ENCODE measurements at places on chromosomes 2 and 18.

DNA sequence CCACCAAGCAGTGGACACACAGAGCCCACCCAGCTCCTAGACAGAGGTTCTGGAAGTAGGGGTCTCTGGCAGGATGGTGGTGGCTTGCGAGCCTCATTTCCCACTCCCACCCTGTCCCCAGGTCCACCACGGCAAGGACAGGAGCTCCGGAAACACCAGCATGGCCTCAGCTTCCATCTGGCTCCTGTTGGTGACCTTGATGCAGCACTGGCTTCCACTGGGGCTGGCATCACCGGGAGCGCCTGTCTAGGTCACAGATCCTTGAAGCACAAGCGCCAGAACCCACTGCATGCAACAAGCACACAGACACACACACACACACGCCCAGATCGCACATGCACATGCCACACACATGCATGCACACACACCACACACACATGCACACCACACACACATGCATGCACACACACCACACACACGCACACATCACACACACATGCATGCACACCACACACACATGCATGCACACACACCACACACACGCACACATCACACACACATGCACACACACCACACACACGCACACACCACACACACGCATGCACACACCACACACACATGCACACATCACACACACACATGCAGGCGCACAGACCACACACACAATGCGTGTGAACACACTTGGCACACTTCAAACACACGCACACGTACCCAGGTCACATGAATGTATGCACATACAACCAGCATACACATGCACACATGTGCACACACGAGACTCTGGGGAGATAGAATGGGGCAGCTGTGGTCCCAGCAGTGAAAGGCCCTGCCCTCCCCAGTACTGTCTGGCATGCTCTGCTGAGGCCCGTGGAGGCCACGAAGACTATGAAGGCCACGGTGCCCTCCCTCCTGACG, 63.7 kb downstream of the TWIST2 start:
- H3K4me3 ChIP-seq, result no peak overlapping the region
- no peaks in the 10 kb centered on the region for H3K36me3 ChIP-seq
- H3K4me1 ChIP-seq, result no peaks in the 10 kb centered on the region
- no peak overlapping the region for H3K27ac ChIP-seq

DNA sequence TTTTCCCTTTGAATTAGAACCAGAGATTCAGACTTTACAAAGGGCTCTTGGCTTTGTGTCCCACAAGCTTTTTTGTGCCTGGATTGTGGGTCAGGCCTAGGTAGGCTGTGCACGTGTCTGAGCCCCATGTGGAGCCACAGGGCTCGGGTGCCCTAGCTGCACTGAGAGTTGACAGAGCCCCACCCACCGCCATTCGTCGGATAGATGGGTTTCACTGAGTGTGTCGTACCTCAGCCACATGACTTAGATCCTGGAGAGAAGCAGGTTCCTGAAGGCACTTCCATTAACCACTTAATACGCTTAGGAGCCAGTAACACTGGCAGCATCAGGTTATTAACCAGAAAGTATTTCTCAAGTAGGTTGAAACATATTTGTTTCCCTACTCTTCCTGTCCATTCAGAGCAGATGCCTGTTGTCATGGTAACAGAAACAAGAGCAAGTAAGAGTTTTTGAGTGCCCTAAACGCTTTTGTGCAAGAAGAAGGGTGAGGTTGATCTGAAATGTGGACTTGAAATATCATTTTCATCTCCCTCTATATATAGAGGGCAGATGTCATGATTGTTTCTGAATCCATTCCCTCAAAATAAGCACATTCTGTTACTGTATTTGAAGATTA, 30.0 kb downstream of the ADCYAP1 start:
- no peak for DNase-seq
- no peaks in the 10 kb centered on the region for H3K4me1 ChIP-seq
- no peak overlapping the region for H3K4me3 ChIP-seq
- no peak overlapping the region for H3K27ac ChIP-seq

DNA sequence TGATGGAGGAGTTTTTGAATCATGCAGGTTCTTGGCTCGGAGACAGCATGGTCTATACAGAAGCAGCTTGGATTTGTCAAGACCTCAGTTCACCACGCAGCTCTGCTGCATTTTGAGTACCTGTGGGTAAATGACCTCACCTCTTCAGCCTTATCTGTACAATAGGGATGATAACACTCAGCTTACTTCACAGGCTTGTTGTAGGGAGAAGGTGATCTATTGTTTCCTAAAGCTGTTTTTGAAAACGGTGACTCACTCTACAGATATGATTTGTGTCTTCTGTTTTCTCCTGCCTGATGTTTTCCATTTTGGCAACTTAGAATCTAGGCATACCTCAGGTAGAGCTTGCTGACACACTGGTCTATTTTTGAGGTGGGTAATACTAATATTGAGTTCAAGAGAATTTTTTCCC, 80.3 kb downstream of the FMNL2 start:
- H3K27me3 ChIP-seq, result no peaks in the 10 kb centered on the region
- DNase-seq, result no peak
- H3K27ac ChIP-seq, result no peak overlapping the region
- peaks cover 2% of the 10 kb centered on the region for H3K4me1 ChIP-seq
- H3K36me3 ChIP-seq, result no peaks in the 10 kb centered on the region

DNA sequence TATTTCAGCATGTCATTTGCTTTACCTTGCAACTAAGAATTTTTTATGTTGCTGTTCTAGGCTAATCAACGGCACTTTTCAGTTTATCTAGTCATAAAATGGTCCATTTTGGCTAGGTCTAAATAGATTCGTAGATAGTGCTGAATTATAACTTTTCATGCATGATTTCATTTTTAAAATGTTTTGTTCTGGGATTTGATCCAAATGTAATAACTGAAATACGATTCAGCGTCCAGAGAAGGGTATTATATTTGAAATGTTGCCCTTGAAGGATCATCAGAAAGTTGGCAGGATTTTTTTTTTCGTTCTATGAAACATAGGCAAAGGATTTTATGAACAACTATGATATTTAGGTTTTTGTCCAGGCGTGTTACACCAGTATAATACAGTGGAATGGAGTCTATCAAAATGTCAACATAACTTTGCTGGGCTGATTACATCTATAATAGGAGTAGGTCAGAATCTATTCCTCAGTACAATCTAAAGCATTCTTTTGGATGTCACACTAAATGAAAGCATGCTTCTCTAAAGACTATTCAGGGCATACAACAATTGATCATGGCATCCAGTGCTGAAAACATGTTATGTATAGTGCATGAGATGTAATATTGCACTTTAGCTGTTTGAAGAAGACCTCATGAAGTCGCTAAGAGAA, 24.8 kb downstream of the TTC27 start:
- H3K36me3 ChIP-seq, result no peaks in the 10 kb centered on the region
- no peak for DNase-seq
- H3K4me3 ChIP-seq, result no peak overlapping the region
- no peaks in the 10 kb centered on the region for H3K27me3 ChIP-seq

DNA sequence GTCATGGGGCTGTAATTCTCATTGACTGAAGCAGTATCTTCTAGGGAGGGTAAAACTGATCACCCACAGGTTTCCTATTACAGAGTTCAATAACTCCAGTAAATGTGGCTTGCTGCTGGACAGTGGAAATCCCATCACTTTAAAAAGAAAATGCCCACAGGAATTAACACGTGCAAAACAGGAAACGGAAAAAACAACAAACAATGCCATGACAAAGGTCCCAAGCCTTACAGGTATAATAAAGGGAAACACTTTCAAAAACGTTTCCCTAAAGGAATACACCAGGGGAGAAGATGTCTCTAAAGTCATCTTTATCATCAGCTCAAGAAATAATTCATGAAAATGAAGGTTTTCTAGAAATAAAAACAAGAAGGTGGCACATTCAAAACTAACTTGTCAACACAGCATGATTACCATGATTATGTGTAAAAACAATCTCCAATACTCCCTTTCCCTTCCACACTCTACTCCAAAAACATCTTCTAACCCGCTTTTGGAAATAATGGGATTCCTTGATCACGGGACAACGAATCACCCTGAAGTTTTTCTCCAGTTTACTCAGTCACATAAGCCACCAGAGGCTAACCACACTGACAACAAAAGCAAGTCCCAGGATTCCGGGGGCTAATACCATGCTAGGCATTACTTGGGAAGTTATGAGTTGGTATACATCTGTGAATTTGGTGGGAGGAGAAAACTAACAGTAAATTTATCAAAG, 167.9 kb downstream of the TCF4 start:
- peak overlapping the region; percentile 57 for H3K27ac ChIP-seq
- no peaks in the 10 kb centered on the region for H3K4me1 ChIP-seq
- H3K36me3 ChIP-seq, result no peaks in the 10 kb centered on the region
- no peak for DNase-seq
- H3K27me3 ChIP-seq, result no peaks in the 10 kb centered on the region
- no peak overlapping the region for H3K4me3 ChIP-seq

- H3K4me1 ChIP-seq, result peaks cover 6% of the 10 kb centered on the region
- no peaks in the 10 kb centered on the region for H3K36me3 ChIP-seq
- peaks cover 13% of the 10 kb centered on the region for H3K27me3 ChIP-seq
Observed at GRCh38 chr2:169771021-169771420, 27.6 kb upstream of the SSB start.

DNA sequence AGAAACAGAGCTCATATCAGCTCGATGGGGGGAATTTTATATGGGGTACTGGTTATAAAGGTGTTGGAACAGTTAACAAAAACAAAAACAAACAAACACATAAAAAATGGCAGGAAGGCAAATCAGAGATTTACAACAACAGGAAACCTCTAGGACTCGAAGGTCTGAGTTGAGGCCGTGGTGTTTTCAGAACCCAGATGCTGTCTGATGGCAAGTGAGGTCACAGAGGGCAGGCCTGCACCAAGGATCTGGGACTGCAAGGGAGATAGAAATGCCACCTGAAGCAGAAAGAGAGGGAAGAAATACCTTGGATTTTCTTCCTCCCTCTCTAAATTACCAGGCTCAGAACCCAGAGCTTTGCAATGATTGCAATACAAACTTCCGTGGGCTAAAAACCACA, 429.5 kb downstream of the ZNF521 start:
- no peaks in the 10 kb centered on the region for H3K4me1 ChIP-seq
- no peak for DNase-seq
- H3K27me3 ChIP-seq, result no peaks in the 10 kb centered on the region
- H3K36me3 ChIP-seq, result no peaks in the 10 kb centered on the region
- no peak overlapping the region for H3K4me3 ChIP-seq

DNA sequence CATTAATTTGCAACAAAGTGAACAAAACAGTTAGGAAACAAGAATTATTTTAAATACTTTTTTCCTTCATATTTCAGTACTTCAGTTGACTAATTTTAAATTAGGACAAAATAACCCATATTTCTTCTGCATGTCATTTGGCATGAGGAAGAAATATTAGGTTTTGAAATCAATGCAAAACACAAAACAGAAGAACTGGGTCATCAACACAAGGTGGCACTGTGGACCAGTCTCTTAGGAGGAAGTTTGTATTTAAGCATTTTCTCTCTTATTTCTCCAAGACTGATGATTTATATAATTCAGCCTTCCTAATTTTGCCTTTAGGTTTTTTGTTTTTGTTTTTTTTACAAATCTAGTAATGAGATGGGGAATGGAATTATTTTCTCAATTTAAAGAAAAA, 352.8 kb upstream of the KCNH7 start:
- H3K27me3 ChIP-seq, result no peaks in the 10 kb centered on the region
- H3K4me1 ChIP-seq, result no peaks in the 10 kb centered on the region
- no peak overlapping the region for H3K4me3 ChIP-seq
- no peak overlapping the region for H3K27ac ChIP-seq

GRCh38 chr2:240898731-240899467, 2.9 kb upstream of the MAB21L4 start:
- no peaks in the 10 kb centered on the region for H3K4me1 ChIP-seq
- H3K27me3 ChIP-seq, result no peaks in the 10 kb centered on the region
- no peak overlapping the region for H3K4me3 ChIP-seq
- DNase-seq, result no peak
- H3K27ac ChIP-seq, result no peak overlapping the region

DNA sequence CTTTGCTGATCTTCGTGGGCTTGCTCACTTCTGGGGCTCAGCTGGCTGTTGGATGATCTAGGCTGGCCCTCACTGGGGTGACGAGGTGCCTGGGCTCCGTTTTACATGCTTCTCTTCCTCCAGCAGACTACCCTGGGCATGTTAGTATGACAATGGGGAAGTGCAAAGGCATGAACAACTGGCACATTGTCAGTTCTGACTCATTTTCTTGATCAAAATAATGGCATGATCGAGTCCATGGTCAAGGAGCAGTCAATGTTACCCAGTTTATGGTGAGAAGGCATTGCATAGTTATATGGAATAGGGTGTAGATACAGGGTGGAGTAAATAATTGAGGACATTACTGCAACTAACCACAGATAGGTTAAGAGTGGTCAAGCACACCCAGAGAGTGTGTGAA, 10.0 kb upstream of the UPP2 start:
- no peak for DNase-seq
- H3K36me3 ChIP-seq, result no peaks in the 10 kb centered on the region
- H3K4me3 ChIP-seq, result no peak overlapping the region
- H3K4me1 ChIP-seq, result no peaks in the 10 kb centered on the region
- H3K27me3 ChIP-seq, result no peaks in the 10 kb centered on the region

DNA sequence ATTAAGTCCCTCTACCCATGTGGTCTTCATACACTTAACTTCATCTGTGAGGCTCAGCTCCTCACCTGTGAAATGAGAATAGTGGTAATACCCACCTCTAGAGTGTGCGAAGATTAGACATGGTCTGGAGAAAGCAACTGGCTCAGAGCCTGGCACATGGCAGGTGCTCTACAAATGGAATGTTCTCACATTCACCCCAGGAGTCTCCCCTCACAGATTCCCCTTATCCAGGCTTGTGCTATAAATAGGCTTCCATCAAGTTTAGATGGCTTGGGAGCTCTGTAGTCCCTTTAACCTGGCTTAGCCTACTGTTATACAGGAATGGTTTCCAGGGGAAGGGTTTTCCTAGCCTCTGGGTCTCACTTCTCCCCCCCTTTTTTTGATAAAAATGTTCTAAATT, 455.9 kb downstream of the RNF144A start:
- no peak for DNase-seq
- no peaks in the 10 kb centered on the region for H3K27me3 ChIP-seq
- H3K4me1 ChIP-seq, result no peaks in the 10 kb centered on the region
- H3K36me3 ChIP-seq, result no peaks in the 10 kb centered on the region
- no peak overlapping the region for H3K27ac ChIP-seq

- H3K27me3 ChIP-seq, result no peaks in the 10 kb centered on the region
- no peaks in the 10 kb centered on the region for H3K36me3 ChIP-seq
- DNase-seq, result no peak
- no peak overlapping the region for H3K4me3 ChIP-seq
- H3K27ac ChIP-seq, result no peak overlapping the region
Observed at GRCh38 chr2:162056796-162057399, 17.1 kb downstream of the DPP4 start.

- no peaks in the 10 kb centered on the region for H3K36me3 ChIP-seq
- H3K4me1 ChIP-seq, result no peaks in the 10 kb centered on the region
- no peaks in the 10 kb centered on the region for H3K27me3 ChIP-seq
- H3K27ac ChIP-seq, result no peak overlapping the region
Observed at GRCh38 chr18:32698153-32698552, 74.7 kb downstream of the KLHL14 start.

Measured in colonic mucosa (tissue), 4 donors.